ENCODE measurements at places on chromosomes 1 and 21. TPM values are rescaled to one million over a fixed set of nuclear protein-coding genes. Genes with fewer than 3 reads are reported as not detected.

GRCh38 chr21:28317177-28317950, 675.3 kb downstream of the LTN1 start:
- DNase-seq: no peak

DNA sequence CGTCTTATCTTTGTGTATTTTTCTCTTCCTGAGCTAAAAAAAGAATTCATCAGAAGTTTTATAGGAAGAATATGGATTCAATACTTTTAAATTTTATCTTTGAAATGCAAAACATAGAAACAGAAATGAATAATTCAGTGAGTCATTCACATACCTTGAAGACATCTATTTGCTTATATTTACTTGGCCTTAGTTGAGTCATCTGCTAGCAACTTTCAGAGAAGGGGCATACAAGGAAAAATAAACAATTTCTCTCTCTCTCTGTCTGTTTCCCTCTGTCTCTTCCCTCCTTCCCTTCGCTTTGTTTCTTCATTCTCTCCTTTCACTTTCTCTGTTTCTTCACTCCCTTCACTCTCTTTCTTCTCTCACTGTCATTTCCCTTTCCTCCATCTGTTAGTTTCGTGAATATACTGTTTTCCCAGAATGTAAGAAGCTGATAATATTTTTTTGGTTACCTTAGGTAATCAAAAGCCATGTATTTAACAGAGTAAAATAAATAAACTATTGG, 477.2 kb downstream of the BRINP3 start:
- no peak for DNase-seq

The HRNR gene
- total RNA-seq: not detected

The KLHDC8A gene
- total RNA-seq: 1.6 TPM

DNA sequence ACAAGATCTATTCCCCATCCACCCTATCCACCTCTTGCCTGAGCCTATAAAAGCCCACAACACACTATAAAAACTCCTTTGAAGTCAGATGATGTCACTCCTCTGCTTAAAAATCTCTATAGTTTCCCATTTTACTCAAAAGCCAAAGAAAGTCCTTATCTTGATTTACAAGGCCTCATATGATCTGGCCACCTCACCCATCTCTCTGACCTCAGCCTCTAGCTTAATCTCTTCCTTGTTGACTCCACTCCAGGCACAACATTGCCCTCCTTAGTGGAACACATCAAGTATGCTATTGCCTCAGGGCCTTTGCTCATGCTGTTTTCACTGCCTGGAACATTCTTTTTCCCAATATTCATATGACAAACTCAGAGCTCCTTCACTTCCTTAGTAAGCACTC, 33.3 kb downstream of the ZNF281 start:
- no peak for DNase-seq

GRCh38 chr1:61953076-61953789, 211.0 kb downstream of the PATJ start:
- no peak for DNase-seq

GRCh38 chr1:246969621-246970020, 37.9 kb upstream of the AHCTF1 start:
- no peak for DNase-seq

The TFB2M gene
- total RNA-seq: 16.1 TPM

The LEFTY1 gene
- total RNA-seq: 47.0 TPM

GRCh38 chr1:218916720-218917119, 257.0 kb upstream of the LYPLAL1 start:
- DNase-seq: no peak

DNA sequence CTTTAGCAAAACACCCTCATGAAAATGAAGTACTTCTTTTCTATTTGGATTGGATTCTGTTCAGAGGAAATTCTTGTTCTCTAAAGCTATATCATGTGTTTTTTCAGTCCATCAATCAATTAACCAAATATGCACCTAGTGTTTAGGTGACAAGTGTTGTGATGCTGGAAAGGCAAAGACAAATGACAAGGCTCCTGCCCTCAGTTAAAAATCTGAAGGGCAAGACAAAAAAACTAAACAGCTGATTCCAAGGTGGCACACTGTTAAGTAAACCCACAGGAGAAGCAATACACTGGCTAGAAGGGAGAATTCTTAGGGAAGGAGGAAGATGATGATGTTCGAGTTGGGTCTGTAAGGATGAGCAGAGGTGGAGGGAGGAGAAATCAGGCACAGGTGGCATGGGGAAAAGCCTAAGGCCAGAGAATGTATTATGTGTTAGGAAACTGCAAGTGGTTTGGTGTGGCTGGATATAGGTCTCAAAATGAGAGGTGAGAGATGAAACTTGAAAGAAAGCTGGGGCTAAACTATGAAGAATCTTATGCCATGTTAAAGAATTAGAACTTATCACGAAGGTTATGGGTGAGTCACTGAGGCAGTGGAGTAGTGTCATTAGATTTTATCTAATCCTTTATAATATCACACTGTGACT, 51.8 kb upstream of the GFI1 start:
- no peak for DNase-seq

- DNase-seq: no peak
Measured at GRCh38 chr1:20505488-20505887, 2.5 kb downstream of the MUL1 start.

The PTAFR gene
- 1.9 TPM for total RNA-seq

The CRYBG2 gene
- total RNA-seq: 14.4 TPM

The LRRC8B gene
- total RNA-seq: 23.6 TPM

- no peak for DNase-seq
Measured at GRCh38 chr1:222181191-222181590, 366.7 kb downstream of the HHIPL2 start.

DNA sequence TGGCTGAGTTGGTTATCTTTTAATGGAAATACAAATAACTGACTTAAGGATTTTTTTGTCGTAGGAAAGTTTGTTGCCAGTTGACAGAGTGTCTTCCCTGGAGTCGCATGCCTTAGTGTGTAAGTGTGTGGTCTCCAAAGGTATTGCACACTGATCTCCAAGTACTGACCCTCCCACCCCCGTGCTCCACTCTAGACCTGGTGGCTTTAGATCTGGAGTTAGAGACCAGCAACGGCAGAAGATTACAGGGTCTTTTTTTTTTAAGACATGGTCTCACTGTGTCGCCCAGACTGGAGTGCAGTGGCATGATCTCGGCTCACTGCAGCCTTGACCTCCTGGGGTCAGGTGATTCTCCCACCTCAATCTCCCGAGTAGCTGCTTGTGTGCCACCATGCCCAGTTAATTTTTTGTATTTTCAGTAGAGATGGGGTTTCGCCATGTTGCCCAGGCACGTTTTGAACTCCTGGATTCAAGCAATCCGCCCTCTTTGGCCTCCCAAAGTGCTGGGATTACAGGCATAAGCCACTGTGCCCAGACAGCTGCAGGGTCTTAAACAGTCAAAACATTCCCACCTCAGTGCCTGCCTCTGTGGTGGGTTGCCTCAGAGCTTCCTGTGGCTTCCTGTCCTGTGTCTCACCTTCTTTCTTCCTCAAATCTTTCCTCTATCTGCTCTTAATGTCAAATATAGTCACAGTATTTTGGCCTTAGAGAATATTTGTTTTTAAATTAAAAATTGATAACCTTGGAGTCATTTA, 6.9 kb downstream of the TRAPPC10 start:
- no peak for DNase-seq
